ENCODE measurements at places on chromosomes 7 and 10. TPM values are rescaled to one million over a fixed set of nuclear protein-coding genes. Genes with fewer than 3 reads are reported as not detected.

DNA sequence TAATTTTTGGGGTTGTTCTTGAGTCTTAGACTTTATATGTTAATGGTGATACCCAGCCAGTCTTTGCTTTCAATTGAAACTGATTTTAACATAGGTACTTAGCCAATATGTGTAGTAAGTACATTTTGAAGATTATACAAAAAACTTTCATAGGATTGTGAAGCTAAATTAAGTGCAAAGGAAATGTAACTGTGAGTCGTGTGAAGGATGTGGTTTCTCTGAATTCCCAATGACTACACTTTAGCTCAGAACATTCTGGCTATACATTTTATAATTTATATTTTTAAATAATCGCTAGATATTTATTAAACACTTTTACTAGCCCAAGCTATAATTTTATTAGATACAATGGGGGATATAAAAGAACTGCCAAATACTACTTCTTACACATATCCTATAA lies 359.3 kb downstream of the PCLO start:
- no peak for DNase-seq

GRCh38 chr7:46753662-46754061 lies 828.2 kb downstream of the TNS3 start:
- no peak for DNase-seq

The MSS51 gene
- total RNA-seq: 6.6 TPM

The PANK1 gene
- total RNA-seq: 15.1 TPM

The ITPRID1 gene
- total RNA-seq: 0.38 TPM
